ENCODE measurements at places on chromosomes 13 and 19.

DNA sequence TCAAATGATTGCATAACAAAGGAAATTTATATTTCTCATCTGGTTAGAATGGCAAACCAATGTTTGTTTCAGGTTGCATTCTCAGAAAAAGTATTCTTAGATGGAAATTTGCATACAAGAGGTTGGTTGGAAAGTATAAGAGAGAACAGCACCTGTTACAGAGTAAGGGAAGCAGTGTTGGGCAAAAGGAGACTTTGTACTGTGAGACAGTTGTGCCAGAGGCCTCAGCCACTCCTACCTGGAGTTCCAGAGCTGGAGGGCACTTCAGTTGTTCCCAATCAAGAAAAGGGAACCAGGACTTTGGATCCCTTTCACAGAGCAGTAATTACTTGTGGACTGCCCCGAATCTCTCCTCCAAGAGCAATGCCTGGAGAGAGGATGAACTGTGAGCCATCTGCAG is 81.8 kb downstream of the SPRY2 start:
- DNase-seq: no peak

GRCh38 chr19:12111943-12112637 is 28.1 kb downstream of the ZNF20 start:
- no peak for DNase-seq

DNA sequence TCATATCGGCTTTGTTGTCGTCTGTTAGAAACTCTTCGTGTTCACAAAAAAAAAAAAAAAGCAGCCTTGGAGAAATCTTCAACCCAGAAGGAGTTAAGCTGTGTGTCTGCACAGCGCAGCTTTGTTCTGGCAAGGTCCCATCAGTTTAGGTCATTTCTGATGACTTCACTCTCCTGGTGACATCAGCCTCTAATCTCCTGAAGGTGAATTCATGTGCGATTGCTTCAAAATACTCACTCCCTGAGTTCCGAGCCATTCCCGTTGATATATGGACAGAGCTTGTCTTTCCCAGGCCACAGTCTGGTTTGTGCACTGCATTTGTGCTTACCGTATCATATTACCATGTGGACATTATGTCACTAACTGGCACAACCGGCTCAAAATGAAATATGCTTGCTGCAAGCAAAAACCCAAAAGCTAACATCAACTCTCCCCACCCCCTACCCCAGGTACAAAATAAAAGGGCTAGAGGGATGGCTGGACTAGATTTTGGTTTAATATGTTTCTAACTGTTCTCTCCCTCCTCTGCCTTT is 342.4 kb downstream of the KCNRG start:
- DNase-seq: no peak

DNA sequence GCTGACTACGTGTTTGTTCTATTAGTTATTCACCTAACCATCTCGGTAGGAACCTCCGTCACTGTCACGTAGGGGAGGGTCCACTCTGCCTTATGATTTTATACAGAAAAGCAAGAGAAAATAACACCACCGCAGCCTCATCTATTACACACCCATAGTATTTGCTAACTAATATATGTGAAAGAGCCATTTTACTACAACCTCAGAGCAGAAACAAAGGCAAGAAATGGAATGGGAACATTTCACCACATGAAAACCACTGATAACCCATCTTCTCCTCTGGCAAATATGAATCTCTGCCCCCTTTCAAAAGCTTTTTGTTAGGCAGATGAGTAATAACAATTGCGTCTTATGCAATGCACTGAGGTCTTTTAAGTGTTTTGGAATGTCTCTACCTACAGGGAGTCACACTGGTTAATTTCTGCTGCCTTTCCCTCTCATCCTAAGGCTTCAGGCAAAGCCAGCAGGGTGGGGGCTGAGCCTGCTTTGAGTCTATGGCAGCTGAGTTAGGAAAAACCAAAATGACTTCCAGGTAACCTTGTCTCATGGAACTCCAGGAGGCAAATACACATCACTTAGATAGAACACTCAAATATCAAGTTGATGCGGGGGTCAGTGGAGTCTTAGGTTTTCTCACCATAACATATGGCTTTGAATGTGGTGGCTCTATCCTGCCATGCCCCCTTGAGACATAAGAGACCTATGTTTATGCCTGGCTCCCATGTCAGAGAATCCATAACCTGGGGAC is 15.0 kb downstream of the TSHZ3 start:
- no peak for DNase-seq

GRCh38 chr13:31946091-31946770 is 85.3 kb upstream of the FRY start:
- no peak for DNase-seq

DNA sequence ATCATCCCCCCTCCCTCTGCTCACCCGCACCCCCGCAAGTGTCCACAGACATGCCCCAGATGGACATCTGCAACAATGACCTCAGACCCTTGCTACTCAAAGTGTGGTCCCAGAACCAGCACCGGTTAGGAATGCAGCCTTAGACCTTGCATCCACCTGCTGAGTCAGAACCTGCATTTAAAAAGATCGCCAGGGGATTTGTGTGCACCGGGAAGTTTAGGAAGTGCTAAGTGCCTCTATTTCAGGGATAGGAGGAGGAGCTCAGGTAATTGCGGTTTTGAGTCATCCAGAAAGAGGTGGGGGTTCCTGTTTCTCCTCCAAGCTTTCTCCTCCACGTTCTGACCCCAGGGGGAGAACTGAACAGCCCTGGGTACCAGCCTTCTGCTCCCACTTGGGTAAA is 46.2 kb downstream of the CACNA1A start:
- no peak for DNase-seq

DNA sequence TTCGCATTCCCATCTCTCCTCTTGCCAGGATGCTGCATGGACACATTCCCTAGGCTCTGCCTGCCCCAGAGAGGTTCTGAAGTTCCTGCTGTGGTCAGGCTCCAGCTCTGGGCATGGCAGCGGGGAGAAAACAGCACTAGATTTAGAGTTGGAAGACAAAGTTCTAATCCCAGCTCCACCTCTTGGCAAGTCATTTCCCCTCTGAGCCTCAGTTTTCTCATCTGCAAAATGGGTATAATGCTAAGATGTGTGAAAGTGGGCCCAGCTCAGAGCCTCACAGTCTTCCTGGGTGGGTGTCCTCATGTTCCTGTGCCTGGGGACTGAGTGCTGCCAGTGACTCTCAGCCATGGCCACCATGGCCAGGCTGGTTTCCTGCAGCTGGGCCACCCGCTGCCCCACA is 9.6 kb downstream of the PEPD start:
- DNase-seq: no peak

GRCh38 chr13:33276570-33276969 is 9.0 kb downstream of the STARD13 start:
- DNase-seq: no peak

DNA sequence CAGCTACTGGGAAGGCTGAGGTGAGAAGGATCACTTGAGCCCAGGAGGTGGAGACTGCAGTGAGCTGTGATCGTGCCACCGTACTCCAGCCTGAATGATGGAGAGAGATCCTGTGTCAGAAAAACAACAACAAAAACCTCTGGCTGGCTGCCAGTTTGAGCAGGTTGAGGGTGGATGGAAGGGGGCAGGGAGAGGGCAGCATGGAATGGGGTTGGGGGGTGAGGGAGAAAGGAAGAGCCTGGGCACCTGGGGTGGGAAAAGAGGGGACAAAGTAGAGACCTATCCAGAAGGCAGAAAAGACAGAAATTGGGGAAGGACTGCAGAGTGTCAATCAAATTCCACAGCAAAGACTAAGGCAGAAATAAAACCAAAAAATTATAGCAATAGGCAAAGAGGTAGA is 4.7 kb downstream of the SLC1A5 start:
- no peak for DNase-seq
